Muscle of leg (tissue), 16 donors: ENCODE measurements at places on chromosomes 16 and 17.

DNA sequence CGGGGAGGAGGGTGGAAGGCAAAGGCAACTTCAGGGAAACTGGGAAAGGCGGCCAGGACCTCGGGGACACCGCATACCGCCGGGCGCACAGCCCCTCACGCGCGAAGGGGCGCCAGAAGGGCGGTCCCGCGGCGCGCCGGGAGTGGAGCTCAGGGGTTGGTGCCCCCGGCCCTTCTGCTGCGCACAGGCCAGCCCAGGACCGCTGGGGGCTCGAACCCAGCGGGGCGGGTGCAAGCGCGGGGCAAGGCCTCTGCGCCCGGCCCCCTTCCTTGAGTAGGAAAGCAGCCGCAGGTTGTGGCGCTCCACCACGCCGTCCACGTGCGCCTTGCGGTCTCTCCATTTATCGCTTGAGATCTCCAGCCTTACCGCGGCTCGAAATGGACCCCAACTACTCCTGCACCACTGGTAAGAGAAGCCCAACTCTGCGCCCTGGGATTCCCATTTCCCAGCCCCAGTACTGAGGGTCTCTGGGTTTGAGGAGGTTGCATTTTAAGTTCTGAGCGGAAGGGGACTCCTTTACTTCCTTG lies 3.0 kb upstream of the MT1A start:
- no peak for DNase-seq

DNA sequence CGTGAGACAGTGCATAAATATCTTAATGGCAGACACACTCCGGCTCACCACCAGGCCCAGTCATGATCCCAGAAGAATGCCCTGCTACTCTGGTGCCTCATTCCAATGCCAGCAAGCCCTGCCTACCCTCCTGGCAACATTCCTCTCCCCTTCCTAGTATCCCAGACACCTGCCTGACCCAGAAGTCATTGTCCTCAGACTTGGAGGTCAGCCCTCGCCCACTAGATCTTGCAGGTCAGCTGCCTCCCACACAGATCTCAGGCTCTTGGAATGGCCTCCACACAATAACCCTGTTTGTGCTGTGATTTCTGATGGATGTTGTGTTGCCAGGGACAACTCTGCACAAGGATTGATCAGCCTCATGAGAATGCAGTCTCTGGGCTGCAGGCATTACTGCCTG lies 1.8 kb upstream of the TEX2 start:
- peak; percentile 20 for DNase-seq

DNA sequence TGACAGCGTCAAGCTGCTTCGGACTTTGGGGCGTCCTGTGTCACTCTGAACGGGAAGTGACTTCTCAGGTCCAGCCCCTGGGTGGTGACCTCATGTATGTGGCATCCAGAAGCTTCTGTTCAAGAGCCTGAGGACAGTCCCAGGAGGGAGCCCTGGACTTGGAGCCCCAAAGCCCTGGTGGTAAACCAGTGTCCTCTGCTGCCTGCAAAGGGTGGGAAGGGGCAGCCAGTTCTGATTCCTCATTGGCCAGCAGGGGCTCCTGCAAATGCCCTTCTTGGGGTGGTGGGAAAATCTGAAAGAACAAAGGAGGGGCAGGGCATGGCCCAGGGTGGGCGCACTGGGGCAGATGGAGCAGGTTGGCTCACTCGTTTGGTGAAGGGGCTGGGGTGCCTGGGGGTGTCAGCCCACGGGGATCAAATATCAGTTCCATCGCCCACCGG lies 1.6 kb downstream of the OSGIN1 start:
- DNase-seq, result peak; percentile 38

- no peak for DNase-seq
These were observed 704.7 kb downstream of the WWOX start for GRCh38 chr16:78804058-78804735.

GRCh38 chr17:41413982-41414381 lies 10.4 kb downstream of the KRT37 start:
- DNase-seq, result no peak

DNA sequence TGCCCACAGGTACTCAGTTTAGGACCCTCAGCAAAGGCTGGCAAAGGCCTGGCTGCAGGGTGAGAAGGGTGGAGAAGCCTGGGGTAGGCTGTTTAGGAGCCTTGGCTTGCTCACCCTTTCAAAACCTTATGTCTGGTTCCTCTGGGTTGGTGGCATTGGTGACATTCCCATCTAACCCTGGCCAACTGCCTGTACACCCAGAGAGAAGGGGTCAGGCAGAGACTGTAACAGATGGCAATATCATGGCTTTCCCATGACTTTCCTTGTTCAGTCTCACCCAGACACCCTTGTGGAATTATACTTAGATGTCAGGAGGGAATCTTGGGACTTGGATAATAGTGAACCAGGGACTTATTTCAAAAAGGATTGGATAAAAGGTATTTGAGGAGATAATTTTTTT lies 18.5 kb upstream of the LLGL1 start:
- no peak for DNase-seq

GRCh38 chr16:80081846-80082245 lies 458.9 kb upstream of the DYNLRB2 start:
- DNase-seq, result no peak

- DNase-seq, result no peak
These were observed 1849.3 kb downstream of the TP53TG3F start for GRCh38 chr16:35308674-35309073.

DNA sequence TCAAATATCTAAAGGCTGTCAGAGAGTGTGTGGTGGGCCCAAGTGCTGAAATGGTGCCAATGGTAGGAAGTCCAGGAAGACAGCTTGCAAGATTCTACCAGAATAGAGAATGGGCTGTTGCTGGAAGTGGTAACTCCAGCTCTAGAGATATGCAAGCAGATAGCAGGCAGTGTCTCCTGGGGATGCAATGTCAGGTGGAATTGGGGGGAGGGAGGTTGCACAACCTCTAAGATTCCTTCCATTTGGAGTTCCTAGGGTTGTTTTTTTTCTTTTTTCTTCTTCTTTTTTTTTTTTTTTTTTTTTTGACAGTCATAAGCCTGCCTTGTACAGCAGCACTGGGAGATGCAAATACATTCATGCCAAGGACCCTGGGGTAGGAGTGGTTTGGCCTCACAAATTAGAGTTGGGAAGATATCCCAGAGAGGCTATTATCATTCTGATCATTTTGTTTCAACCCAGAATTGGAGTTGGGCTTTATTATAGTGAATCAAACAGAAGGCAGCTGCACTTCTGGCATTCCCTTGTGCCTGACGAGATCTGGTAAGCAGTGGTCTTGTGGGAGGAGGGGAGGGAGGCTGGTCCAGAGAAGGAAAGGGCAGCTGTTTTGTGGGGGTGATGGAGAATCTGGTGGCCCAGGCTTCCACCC lies 51.1 kb downstream of the SLC6A2 start:
- DNase-seq, result peak; percentile 42

DNA sequence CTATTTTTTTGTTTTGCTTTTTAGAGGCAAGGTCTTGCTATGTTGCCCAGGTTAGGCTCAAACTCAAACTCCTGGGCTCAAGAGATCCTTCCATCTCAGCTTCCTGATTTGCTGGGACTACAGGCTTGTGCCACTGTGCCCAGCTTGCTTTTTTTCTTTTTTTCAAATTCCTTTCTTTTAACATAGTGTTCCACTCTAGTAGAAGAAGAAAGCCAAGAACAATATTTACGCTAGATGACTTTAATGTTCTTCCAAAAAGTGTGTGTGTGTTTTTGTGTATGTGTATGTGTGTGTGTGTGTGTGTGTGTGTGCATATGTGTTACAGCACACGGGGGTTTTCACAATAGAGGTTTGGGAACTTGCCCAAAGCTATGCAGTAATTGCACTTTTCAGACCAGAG lies 10.7 kb upstream of the UMOD start:
- DNase-seq, result no peak

- no peak for DNase-seq
These were observed 1.4 kb upstream of the PITPNA start for GRCh38 chr17:1563786-1564613.

GRCh38 chr16:65796481-65796880 lies 570.0 kb upstream of the CDH5 start:
- peak; percentile 66 for DNase-seq

DNA sequence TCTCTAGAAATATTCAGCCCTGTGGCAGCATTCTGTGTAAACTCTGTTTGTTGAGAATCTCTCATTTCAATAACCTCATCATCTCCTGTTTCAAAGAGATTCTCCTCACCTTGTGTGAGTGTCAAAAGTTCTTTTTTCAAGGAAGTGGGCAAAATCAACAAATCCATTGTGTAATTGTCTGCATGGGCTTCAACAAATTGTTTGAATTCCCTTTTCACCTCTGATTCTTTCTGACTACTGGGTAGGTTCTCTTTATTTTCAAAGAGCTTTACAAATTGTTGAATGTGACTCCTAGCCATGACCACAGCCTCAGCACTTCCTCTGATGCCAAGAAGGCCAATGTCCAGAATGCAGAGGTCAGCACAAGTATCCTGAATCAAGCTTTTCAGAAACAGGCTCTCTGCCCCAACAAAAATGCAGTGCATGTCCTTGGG lies 48.0 kb downstream of the N4BP1 start:
- peak; percentile 45 for DNase-seq

GRCh38 chr17:6568184-6568758 lies 11.9 kb upstream of the PITPNM3 start:
- DNase-seq, result no peak

DNA sequence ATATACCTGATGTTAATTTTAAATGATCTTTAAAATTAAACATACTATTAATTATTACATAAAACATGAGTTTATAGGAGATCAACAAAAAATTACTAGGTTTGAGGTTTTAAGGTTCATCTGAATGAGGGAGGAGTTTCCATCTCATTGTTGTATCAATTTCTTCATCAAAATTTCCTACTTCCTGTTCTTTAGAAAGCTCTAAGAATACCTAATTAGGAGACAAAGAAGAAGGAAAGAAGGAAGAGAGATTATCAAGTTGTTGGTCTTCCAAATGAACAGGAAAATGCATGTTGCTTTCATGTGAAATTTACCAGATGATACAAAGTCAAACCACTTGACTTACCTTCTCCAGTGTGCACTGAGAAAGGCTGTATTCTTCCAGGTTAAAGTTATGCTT lies 18.1 kb upstream of the ABCA9 start:
- no peak for DNase-seq

DNA sequence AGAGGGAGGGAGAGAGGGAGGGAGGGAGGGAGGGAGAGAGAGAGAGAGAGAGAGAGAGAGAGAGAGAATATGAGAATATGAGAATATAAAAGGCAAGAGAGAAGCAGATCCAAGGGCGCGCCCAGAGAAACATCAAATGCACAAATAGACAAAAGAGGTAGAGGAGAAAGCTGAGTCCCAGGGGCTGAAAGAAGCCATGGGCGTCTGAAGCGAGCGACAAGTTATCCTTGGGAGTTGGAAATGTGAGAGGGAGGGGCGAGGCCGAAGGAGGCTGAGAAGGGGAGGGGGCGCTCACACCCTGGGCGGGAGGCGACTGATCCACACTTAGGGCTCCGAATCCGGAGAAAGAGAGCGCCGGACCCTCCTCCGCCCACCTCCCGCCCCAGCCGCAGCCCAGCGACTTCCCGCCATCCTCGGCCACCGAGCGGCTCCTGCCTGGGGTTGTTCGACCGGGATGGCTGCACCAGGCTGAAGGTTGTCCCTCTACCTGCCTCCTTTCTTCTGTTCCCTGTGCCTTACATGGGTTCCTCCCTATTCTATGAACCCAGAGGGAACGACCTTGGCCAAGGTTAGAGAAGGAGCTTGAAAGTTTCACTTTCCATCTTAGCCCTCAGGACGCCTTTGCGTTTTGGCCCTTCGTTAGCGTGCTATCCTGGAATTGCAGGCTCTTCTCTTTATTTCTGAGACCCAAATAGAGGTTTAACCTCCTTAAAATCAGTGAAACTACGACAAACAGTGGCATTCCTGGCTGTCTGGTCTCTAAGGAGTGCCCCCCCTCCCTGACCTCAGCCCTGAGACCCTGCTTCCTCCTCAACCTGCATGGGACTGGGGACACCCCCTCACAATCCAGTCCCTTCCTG lies 21.2 kb upstream of the HOXB9 start:
- no peak for DNase-seq

DNA sequence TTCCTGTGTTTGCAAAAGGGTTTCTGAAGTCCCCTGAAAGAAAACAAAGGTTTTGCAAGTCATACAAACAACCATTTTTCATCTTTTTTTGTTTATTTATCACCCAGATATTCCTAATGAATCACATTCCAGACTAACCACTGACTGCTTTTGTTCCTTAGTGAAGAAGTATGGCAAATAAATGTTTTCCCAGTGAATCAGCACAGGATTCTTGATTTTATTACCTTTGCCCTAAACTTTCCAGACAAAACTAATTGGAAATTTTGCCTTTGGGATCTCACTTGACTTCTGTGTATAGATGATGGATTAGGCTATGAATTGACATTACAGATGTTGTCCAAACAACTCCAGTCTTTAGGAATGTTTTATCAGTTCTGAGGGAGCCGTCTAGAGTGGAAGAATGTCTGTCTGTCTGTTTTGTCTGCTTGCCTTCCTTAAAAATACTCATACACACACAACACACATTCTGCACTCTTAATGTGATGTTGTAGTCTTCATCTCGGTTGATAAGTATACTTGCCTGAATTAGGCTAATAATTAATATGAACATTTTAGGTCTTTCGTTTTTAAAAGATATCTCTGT lies 48.9 kb downstream of the VMP1 start:
- peak; percentile 61 for DNase-seq

DNA sequence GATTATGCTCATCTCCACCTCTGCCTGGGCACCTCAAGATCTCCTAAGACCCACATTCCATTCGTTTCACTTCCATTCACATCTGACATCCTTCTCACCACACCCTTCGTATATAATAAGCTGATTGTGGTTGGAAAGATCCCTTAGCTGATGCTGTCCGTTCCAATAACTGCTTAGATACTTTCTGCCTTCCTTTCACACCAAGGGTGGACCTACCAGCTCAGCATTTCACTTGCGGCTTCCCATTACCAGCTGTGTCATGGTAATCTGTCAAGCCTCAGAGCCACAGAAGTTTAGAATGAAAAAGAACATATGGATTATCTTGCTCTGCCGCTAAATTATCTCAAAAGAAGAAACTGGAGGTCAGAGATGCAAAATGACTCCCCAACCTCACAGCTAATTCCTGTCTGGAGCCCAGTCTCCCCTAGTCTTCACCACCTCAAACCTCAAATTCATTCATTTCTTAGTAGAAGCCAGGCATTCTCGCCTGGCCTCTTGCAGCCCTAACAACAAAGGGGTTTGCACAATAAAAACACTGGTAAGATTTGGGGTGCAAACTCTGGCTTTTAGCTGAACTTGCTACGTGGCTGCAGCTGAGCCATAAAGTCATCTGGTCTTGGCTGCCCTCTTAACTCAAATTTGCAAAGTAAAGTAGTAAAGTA lies 182.8 kb upstream of the HS3ST3A1 start:
- DNase-seq, result no peak
